ENCODE measurements at places on chromosomes 3 and 15.

DNA sequence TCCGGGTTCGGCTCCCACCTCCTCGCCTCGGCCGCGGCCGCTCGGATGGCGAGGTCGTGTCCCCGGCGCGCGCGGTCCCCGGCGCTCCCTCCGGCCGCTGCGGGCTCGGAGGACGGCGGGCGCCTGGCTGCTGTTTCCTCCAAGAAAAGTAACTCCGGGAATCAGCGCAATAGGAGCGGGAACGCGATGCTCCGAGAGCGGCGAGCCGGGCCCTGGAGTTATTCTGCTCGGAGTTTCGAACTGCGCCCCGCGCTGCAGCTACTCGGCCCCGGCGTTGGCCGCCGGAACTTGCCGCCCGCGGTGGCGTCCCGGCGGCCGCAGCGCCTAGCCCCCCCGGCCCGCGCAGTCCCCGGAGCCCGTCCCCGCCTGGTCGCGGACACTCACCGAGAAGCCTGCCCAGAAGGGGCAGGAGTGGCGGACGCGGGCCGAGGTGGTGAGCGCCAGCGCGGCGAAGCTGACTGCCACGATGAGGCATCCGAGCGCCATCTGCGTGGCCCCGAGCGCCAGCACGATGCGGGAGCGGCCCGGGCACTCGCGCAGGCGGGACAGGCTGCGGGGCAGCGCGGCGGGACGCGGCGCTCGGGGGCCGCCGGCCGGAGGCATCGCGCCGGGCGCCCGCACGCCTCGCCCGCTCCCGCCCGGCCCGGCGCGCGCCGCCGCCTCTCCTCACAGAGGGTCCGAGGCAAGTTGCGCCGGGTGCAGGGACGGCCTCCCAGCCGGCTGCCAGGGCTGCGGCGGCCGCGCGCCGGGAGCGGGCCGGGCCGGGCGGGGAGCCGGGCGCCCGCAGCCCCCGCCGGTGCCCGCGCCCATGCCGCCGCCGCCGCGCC, 251.9 kb downstream of the TJP1 start:
- H3K27me3 ChIP-seq, result peaks cover 62% of the 10 kb centered on the region
- H3K4me1 ChIP-seq, result no peaks in the 10 kb centered on the region
- peak; percentile 85 for DNase-seq
- H3K36me3 ChIP-seq, result no peaks in the 10 kb centered on the region
- H3K27ac ChIP-seq, result no peak overlapping the region

DNA sequence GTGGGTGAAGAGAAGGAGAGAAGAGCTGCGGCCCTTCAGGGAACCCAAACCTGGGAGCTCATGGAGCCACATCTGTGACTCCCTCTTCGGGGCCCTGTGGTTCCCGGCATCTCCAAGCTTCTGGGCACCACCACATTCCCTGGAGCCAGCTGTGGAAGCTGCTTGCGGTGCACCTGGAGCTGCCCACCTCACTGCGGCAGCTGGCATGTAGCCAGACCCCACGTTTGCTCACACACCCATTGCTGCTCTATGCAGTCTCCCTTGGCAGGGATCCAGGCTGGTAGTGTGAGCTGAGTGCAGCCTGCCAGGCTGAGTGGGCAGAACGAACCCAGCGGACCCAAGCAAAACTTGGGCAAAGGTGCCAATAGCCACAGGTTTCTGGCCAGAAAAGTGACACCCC, 16.8 kb upstream of the PLA2G4E start:
- no peak for DNase-seq
- peaks cover 12% of the 10 kb centered on the region for H3K27me3 ChIP-seq

- H3K27ac ChIP-seq, result no peak overlapping the region
- no peak for DNase-seq
- H3K4me1 ChIP-seq, result peaks cover 14% of the 10 kb centered on the region
- H3K36me3 ChIP-seq, result peaks cover 9% of the 10 kb centered on the region
- no peaks in the 10 kb centered on the region for H3K27me3 ChIP-seq
Observed at GRCh38 chr3:125229707-125230106, 17.2 kb upstream of the SLC12A8 start.

DNA sequence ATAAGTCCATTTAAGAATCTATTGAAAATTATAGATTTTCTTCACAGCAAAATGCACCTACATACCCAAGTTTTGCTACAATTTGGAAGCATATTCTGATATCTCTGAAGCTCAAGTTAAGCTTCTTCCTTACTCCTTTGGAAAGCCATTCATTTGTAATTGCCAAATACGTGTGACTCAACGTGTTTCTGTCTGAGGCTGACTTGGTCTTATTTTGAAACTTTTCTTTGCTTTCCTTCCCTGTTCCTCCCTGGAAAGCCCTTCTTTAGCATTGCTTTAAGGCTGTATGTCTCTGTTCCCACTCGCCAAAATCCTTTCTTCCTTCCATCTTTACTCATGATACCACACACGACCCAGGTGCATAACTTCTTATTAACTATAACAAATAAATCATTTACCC, 232.0 kb downstream of the ZBBX start:
- no peak for DNase-seq
- no peaks in the 10 kb centered on the region for H3K36me3 ChIP-seq
- H3K27me3 ChIP-seq, result no peaks in the 10 kb centered on the region
- no peak overlapping the region for H3K4me3 ChIP-seq
- no peaks in the 10 kb centered on the region for H3K4me1 ChIP-seq

DNA sequence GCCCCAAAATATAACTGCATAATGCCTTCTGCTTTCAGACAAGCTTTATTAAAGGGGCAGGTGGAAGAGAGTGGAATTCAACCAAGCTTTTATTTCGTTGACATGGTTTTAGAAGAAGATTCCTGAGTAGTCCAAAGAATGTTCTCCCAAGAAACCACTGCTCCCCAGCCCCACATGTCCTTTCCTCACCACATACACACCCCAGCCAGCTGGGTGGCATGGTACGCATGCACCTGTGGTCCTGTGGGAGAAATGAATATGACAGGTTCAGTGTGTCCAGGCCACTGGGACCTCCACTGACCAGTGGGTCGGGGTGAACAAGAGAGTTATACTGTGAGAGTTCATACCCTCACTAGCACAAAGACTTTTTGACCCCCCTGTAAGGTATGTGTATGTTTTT, 30.2 kb downstream of the ARID3B start:
- H3K36me3 ChIP-seq, result no peaks in the 10 kb centered on the region
- H3K27ac ChIP-seq, result no peak overlapping the region
- H3K4me1 ChIP-seq, result peaks cover 21% of the 10 kb centered on the region

- no peak overlapping the region for H3K27ac ChIP-seq
- H3K36me3 ChIP-seq, result no peaks in the 10 kb centered on the region
- peaks cover 14% of the 10 kb centered on the region for H3K4me1 ChIP-seq
- H3K27me3 ChIP-seq, result no peaks in the 10 kb centered on the region
- no peak overlapping the region for H3K4me3 ChIP-seq
Observed at GRCh38 chr15:91889111-91889815, 35.8 kb downstream of the SLCO3A1 start.

GRCh38 chr3:55567615-55568014, 80.5 kb upstream of the WNT5A start:
- H3K4me3 ChIP-seq, result no peak overlapping the region
- no peaks in the 10 kb centered on the region for H3K27me3 ChIP-seq
- no peak for DNase-seq
- no peaks in the 10 kb centered on the region for H3K36me3 ChIP-seq

DNA sequence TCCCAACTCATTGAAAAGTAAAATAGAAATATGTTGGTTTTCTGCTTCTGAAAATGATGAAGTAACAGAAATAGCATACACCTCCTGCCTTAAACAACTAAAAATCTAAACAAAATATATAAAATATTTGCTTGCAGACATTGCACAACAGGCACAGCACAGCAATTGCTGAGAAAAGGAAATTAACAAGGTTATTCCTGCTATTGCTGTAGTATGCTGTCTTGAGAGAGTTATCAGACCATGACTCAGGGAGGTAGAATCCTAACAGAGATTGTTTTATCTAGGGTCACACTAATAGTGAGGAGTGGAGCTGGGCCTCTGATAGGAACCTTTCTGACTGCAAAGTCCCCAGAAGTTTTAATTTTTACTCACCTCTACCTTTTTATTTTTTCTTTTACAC, 72.6 kb downstream of the ZBTB20 start:
- H3K4me3 ChIP-seq, result no peak overlapping the region
- no peak for DNase-seq
- no peaks in the 10 kb centered on the region for H3K36me3 ChIP-seq
